ENCODE measurements at places on chromosomes 4 and X.

GRCh38 chr4:97761445-97762114, 381.7 kb downstream of the STPG2 start:
- DNase-seq = no peak

- no peak for DNase-seq
Measured at GRCh38 chr4:142818031-142818430, 28.1 kb downstream of the INPP4B start.

DNA sequence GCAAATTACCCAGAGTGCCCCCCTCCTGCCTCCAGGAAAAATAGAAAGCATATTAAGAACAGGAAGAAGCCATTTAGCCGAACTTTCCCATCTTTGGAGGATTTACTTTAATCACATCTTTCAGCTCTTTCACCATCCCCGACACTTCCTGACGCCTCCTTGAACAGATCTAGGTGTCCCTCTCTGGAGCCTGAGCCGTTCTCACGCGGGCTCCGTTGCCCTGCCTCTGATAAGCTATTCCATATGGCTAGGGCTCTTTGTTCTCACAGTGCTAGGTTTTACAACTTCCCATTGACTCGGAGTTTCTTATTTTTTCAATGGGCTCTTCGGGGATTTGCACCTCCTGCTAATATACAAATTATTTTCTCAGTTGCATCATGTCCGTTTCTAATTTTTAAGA, 82.1 kb upstream of the GPC4 start:
- DNase-seq = no peak

DNA sequence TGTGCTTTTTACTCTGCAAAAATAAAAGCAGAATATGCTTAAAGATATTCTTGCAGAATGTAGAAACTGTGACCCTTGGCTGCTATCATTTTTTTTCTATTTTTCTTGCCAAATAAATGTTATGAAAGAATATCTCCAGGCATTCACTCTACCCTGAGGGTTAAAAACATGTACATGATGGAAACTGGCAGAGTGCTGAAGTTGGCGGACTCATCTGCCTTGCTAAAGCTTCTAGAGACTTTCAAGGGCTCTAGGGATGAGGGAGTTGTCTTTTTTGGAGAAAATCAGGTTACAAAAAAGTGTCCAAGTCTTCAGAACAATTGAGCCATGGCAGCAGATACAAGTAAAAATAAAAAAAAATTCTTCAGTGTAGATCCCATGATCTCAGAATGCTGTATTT, 40.5 kb upstream of the NRK start:
- no peak for DNase-seq

DNA sequence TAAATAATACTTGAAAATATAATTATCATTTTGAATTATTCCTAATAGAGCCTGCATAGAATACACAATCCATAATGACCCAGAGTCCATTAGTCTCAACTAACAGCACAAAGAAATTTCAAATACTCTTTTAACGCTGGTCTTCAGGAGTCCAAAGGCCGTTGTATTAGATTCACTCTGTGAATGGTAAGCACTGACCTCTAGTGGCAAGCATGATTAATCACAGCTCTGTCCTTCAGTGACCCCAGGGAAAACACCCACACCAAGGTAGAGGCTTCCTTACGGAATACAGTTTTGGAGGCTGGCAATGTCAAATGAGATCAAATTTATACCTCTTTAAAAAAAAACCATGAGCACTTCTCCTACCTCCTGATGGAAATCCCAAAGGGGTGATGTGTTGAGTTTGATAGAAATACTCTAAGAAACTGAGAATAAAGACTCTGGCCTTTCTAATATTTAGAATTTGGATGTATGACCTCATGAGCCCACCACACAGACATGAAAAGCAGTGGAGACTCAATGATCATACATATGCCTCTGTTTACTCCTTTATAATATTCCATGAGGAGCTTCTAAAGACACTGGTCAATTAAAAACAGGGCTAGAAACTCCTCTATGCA, 147.2 kb upstream of the DKK2 start:
- peak; percentile 66 for DNase-seq

DNA sequence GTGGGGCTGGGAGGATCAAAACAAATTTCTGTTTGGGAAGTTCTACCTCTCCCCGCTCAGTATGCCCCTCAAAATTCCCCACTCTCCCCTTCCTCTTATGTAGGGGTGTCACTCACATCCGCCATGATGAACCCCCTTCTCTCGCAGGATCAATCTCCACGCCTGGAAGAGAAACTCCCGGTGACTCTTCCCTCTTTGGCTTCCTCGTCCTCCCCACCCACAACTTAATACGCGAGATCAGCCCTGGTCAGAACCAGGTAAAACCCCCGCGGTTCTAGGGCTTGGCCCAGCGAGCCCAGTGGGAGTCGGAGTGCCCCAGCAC, 427 bp downstream of the LAMTOR3 start:
- DNase-seq = no peak

GRCh38 chrX:2559124-2559523, 58.3 kb upstream of the DHRSX start:
- DNase-seq = no peak

GRCh38 chr4:28269426-28269825, 1408.8 kb downstream of the STIM2 start:
- DNase-seq = no peak

DNA sequence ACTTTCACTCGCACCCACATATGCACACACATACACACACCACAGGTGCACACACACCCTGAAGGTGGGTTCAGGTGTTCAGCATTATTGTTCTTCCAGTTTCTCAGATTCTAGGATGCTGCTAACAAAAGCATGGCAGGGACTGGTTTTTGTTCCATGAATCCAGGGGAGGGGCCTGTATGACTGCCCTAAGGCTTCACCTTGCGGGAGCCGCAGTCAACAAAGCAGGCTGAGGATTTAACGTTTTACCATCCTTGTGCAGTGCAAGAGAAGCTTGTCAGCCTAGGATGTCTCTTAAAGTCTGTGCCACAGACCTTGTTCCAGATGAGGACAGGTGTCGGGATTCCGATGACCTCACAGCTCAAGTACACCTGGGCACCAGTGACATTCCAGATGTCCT, 61.8 kb downstream of the POLR2B start:
- peak; percentile 63 for DNase-seq

DNA sequence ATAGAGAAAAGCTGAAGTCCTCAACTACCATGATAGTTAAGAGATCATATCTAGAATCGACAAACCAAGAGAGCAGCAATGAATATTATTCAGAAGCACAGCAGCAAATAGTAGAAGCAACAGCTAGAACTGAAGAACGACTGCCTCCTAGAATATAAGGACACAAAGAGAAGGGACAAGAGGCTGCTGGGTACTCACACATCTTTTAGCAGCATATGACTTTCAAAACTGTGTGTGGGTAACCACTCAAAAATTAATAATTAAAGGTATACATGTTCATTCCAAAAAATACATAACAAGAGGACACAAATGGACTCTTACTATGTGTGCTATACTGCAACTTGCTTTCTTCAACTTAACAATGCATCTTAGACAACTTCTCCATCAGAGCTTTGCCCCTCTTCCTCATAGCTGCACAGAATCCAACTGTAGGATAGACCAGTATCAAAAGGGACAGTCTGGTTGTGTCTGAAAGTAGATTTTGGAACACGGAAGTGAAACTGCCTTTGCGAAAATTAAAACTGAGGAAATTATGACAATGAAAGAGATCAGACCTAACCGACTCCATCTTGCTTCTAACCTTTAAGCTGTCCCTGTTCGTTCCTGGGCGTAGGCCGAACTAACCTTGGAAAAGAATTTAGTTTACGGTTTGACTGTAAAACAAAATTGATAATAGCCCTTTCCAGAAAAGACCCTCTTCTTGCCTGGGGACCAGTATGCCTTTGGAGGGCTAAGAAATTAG, 125.7 kb downstream of the SH3KBP1 start:
- DNase-seq = no peak

GRCh38 chrX:135585153-135585552, 64.7 kb downstream of the INTS6L start:
- no peak for DNase-seq

- no peak for DNase-seq
Measured at GRCh38 chr4:184437565-184438265, 36.6 kb downstream of the IRF2 start.

DNA sequence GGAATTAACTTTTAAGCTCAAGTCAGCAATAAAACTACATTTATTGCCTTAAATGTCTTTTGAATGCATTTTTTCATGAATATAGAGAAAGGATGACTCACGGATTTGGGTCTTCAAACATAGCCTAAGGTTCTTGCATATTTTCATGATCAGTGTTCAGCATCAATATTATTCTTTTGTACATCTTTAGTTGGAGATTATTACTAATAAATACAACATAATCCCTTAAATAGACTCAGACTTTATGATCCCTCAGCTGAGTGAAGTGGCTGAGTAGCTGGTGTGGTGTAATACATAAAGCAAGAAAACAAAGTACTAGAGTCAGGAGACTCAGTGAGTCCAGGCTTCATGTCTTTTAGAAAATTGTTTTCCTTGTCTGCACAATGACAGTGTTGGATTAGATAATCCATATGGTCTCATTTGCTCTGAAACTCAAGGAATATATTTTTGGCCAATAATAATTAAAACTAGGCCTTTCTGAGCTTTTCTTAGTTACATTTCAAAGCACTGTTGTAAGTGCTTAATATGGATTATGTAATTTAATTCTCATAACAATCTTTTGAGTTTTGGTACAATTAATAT, 78.3 kb upstream of the UNC5C start:
- DNase-seq = no peak

DNA sequence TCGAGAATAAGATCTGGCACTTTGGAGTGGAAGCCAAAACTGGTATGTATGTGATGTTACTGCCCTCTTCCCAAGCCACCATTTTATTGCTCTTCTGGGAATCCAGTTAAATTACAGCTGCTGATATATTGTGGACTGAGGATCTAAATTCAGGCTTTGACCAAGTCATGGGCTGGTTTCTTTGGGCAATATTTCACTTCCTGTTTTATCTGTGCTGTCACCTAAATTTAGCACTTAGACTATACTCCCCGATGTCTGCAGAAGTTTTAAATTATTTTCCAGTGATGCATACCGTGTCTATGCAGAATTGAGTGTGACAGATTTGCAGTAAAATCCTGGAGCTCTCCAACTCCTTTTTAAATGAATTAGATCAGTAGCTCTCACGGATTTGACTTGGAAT, 100.0 kb downstream of the TEX13A start:
- no peak for DNase-seq

- DNase-seq = no peak
Measured at GRCh38 chr4:147689067-147689466, 5.1 kb upstream of the PRMT9 start.

DNA sequence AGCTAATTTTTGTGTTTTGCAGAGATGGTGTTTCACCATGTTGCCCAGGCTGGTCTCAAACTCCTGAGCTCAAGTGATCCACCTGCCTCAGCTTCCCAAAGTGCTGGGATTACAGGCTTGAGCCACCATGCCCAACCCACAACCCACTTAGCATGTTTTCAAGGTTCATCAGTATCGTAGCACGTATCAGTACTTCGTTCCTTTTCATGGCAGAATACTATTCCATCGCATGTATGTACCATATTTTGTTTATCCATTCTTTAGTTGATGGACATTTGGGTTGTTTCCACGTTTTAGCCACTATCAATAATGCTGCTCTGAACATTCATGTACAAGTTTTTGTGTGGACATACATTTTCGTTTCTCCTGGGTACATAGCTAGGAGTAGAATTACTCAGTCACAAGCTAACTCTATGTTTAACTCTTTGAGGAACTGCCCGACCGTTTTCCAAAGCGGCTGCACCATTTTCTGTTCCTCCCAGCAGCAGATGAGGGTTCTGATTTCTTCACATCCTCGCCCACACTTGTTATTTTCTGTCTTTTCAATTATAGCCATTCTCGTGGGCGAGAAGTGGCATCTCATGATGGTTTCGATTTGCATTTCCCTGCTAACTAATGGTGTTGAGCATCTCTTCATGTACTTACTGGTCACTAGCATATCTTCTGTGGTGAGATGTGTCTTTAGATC, 32.5 kb downstream of the MAN2B2 start:
- DNase-seq = no peak

- DNase-seq = no peak
Measured at GRCh38 chr4:16467061-16467460, 240.8 kb upstream of the TAPT1 start.

DNA sequence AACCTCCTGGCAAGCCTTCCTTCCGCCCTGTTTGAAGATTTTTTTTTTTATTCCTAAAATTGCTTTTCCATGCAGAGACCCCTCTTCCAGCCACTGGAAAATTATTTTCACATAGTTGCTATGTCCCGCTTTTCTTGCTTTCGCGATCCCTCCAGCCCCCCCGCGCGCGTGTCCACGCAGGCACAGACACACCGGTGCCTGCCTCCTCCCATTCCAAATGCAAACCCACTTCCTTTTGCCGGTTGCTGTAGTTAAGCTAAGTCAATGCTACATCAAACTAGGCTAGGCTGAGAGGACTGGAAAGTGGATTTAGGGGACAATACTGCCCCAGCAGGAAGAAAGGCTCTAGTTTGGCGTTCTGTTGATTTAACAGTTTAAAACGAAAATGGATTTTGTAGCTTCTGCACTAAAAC, 111.0 kb downstream of the DHX15 start:
- peak; percentile 57 for DNase-seq

- no peak for DNase-seq
Measured at GRCh38 chrX:55867708-55868107, 150.2 kb downstream of the RRAGB start.

- DNase-seq = peak; percentile 77
Measured at GRCh38 chr4:108940149-108940548, 177.3 kb upstream of the ETNPPL start.

DNA sequence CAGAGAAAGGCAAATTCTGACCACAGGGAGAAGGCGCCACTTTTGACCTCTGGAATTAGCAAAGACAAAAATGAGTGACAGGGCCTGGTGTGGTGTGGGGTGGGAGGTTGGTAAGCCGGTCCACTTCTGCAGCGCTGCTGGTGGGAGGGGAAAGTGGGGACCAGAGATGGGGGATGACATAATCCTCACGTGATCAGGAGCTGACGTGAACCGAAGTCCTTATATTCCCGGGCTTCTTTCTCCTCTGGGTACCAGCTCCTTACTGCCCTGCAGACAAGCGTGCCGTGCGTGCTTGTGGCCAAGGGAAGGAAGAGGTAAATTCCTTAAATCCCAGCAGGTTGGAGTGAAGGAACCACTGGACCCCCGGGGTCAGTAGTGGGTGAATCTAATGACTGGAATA, at the start of gene TCEAL7:
TSS of gene TCEAL7 (plus strand) at position 249 of the 400 bp plus-strand sequence. CDS start 1,165 bp downstream, outside the sequence.
- peak; percentile 88 for DNase-seq

GRCh38 chr4:80903020-80903419, 127.5 kb upstream of the BMP3 start:
- no peak for DNase-seq

DNA sequence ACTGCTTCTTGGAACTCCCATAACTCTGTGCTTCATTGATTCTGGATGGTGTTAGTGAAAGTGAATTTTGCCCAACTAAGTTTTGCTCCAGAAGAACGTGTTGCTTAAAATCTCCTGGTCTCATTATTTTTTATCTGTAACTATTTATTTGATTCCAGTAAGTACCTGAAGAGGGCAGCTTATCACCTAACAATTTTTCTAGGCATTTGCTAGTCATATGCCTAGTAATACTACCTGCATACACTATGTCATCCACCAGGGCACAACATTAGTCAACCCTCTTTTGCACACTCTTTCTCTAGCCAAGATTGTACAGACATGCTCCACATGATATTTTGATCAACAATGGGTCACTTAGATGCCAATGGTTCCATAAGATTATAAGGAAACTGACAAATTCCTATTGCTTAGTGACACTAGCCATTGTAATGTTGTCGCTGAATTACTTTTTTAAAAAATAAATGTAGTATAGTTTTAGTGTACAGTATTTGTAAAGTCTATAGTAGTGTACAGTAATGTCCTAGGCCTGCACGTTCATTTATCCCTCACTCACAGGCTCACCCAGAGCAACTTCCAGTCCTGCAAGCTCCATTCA, 499.9 kb upstream of the AADAT start:
- no peak for DNase-seq

GRCh38 chr4:3813151-3814052, 47.2 kb downstream of the ADRA2C start:
- no peak for DNase-seq
